LNCaP clone FGC (cell line): ENCODE measurements at places on chromosomes 13 and 19.

DNA sequence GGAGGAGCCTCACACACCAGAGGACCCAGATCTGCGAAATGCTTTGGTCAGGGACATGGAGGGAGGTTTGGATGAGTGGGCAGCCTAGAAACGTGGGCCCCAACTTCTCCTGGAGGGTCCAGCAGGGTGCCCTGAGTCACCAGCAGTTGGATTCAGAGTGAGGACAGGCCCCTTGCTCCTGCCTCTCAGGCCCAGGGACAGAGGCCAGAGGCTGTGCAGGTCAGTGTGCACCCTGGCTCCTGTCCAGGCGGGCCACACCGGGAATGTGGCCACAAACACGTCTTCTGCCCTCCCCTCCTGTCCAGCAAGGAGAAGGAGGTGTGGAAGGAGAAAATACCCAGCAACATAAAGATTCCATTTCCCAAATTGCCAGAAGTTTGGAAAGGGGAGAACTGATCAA is 19.4 kb downstream of the IRS2 start:
- DNase-seq = no peak

GRCh38 chr19:28514166-28514565 is 698.8 kb downstream of the UQCRFS1 start:
- DNase-seq = no peak

DNA sequence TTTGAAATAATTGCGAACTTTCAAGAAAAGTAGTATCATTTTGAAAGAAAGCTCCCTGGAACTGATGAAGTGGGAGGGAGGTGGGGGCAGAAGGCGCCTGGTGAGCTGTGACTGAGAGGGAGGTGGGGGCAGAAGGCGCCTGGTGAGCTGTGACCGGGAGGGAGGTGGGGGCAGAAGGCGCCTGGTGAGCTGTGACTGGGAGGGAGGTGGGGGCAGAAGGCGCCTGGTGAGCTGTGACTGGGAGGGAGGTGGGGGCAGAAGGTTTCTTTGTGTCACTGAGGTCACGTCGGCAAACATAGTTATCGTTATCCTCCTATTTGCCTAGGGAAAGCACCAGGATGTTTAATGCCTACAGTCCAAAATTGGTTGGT is 24.2 kb downstream of the C2CD4C start:
- no peak for DNase-seq

DNA sequence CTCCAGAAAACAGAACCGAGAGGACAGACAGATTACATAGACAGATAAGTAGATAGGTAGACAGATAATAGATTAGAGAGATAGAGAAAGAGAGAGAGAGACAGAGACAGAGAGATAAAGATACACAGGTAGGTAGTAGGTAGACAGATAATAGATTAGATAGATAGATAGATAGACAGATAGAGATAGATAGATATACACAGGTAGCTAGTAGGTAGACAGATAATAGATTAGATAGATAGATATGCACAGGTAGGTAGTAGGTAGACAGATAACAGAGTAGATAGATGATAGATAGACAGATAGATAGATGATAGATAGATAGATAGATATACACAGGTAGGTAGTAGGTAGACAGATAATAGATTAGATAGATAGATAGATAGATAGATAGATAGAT is 10.1 kb downstream of the FFAR2 start:
- no peak for DNase-seq

DNA sequence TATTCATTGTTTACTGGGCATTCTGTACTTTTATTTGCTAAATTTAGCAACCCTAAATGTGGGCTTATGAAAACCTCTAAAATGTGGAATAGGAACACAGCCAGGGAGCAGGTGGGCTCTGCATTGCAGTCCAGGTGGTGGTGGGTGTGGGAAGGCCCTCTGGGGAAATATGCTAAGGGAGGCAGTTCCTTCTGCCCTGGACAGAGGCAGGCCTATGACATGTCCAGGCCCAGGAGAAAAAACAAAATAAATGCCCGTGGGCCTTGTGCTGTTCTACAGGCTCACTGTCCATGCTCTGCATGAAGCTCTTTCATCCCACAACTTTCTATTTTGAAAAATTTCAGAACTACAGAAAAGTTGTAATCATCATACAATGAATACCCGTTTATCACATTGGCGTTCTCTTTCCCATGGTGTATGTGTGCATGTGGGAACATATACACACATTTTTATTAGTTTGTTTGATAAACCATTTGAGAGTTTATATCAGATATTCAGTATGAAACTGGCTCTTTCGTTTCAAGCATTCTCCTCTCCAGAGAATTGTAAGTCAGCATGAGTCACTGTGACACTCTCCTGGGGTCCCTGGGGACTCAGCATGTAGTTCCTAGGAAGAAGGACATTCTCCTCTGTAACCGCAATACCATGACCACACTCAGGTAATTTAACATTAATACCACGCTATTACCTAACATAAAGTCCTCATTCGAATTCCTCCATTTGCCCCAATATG is 505.3 kb downstream of the COG6 start:
- no peak for DNase-seq

GRCh38 chr19:45187421-45188100 is 9.0 kb downstream of the BLOC1S3 start:
- no peak for DNase-seq

DNA sequence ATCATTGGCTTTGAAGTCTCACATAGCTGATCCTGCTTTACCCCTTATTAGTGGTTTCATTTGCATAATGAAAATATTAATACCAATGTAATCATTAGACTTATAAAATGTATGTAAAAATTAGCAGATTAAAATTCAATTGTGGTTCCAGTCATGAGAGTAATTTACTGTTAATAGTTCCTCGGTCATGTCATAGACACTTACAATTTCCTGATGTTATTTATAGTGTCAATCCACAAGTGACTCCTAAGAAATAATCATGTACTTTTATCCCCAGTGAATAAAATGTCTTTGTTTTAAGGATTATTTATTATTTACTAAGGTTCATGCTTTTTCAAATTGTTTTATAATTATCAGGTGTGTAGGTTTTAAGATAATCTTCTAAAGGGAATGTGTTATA is 138.5 kb downstream of the PCDH9 start:
- no peak for DNase-seq

- peak; percentile 10 for DNase-seq
These were observed 208.3 kb upstream of the PCDH9 start for GRCh38 chr13:67438465-67438864.

GRCh38 chr19:31233295-31233800 is 115.9 kb downstream of the TSHZ3 start:
- no peak for DNase-seq

DNA sequence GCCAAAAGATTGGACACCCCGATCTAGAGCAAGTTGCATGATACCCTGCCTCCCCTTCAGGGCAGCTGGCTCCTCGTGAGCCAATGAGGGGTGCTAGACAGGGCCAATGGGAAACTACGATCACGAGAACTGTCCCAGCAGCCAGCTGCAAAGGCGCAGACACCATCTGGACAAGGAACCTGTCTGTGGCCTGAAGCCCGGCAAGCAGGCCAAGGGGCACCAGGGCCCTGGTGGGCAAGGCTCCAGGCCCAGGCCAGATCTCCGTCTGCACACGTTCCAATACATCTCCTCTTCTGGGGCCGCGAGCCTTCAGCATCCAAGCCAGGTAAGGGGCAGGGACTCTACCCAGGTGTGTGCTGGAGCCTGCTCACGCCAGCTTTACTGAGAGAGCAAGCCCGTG is 20.2 kb downstream of the MED26 start:
- DNase-seq = no peak

DNA sequence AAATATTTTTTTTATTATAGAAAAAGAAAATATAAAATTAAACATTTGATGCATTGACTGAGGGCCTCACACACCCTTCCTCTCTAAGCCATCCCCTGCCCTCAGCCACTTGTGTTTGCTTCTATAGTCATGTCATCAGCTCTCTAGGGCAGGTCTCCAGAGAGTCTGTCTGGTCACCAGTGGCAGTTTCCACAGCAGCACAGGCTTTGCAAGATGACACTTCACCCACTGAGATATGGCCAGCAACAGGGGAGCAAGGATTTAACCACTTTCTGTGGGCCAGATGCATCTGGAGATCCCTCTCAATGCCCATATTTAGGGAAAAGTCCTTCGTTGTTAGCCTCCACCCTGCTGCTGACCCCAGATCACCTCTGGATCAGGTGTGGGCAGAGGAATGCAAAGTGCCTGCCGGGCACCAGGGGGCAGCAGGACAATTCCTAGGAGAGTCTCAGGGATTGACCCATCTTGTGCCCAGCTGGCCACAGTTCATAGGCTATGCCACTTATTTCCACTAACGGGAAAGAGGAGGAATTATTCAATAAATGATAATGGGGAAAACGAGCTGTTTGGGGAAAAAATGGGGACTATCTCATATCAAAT is 4.8 kb downstream of the ABCC4 start:
- DNase-seq = no peak

- no peak for DNase-seq
These were observed 153.8 kb upstream of the UBL3 start for GRCh38 chr13:30004204-30004603.

- DNase-seq = no peak
These were observed 1.3 kb downstream of the ITGBL1 start for GRCh38 chr13:101453784-101454201.

DNA sequence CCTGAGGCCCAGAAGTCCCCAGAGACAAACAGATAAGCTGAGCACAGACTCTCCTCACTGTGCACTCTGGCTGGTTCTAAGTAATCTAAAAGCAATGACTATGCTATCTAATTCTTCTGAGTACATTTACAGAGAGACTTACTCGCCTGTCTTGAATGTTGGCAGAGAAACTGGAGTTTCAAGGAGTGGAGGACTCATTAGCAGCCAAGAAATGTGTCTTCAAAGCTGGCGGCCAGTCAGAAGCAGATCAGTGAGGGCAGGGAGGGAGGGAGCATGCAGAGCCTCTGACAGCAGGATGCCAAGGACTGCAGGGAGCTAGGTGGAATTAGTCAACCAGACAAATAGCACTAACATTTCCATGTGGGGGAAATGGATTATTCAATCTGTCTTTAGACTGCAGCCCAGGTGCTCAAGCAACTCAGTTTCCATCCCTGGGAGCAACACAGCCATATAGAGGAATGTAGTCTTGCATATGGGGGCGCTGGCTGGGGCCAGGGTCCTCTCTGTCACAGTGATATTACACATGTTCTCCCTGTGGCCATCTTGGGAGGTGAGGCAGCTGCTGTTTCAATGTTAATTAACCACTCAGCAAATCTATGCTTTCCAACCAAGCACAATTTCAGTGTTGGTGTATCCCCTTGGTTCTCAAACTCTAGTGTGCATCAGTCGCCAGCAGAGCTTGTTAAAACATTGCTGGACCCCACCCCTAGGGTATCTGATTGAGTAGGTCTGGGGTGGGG is 97.9 kb downstream of the CCNA1 start:
- peak; percentile 72 for DNase-seq

- no peak for DNase-seq
These were observed 18.6 kb upstream of the RASA3 start for GRCh38 chr13:114151031-114151430.

DNA sequence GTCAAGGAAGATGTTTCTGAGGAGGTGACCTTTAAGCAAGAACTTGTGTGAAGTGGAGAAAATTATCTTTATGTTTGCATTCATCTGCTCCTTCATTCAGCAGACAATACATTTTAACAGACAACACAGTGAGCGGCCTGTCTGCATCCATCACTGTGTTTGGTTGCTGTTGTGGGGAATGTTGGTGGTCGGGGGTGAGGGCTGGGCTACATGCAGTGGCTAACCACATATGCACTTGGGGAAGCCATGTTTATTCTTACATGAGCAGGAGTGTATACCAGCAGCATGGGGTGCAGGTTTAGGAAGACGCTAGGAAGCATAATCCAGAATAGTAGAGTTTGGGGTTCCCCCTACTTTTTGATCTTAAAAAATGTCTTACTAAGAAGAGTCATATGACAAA is 66.4 kb downstream of the DHRS12 start:
- no peak for DNase-seq

- no peak for DNase-seq
These were observed 49.2 kb upstream of the TRPC4 start for GRCh38 chr13:37918751-37919150.

DNA sequence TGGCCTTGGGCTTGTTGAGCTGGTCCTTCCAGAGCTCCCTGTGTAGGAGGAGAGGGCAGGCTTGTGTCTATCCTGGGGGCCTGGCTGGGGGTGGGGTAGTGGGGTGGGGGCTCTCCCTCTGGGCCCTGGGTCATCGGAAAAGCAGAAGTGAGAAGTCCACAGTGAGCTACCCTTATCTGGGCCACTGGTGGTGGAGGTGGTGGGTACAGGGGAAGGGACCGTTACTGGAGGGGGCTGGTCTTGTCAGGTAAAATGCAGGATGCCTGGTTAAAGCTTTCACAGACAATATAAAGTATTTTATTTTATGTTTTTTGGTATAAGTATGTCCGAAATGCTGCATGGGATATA is 342 bp upstream of the SIGLEC10 start:
- DNase-seq = no peak

- DNase-seq = no peak
These were observed 63.5 kb upstream of the TEX29 start for GRCh38 chr13:111256946-111257345.

DNA sequence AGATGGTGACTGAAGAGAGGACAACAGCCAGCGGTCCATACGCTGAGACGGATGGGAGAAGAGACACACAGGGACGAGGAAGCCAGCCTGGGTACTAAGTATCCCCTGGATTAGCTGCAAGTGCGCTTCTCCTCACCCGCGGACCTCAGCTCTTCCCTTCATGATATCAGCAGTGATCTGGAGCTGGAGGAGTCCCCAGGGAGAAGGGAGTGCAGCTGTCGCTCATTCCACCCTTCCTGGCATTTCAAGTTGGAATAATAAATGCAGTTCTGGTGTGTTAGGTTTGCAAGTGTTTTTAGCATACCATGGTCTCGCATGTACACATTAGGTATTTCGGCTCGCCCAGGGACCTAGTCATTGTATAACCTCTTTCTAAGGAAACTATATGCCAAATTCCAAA is 88.5 kb upstream of the C1QTNF9B start:
- DNase-seq = no peak

GRCh38 chr19:51338563-51339312 is 3.2 kb downstream of the VSIG10L start:
- DNase-seq = no peak

- no peak for DNase-seq
These were observed 43.6 kb downstream of the GPR12 start for GRCh38 chr13:26716984-26717383.

DNA sequence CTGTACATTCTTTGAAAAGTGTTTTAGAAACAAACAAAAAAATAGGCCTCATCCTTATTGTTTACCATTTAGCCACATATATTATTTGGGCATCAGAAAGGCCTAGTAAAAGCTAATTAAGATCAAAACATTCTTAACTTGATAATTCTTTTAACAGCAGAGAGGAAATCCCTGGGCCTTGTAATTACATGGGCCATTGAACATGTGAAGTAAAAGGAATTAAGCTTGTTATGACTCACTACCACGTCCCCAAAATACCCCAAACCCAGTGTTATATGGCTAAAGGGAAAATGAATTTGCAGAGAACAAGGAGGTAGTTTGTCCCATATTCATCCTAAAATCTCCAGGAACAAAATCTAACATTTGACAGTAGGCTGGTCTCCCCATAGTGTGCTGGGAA is 439.8 kb downstream of the ITGBL1 start:
- no peak for DNase-seq
